ENCODE measurements at places on chromosomes 2 and 18.

DNA sequence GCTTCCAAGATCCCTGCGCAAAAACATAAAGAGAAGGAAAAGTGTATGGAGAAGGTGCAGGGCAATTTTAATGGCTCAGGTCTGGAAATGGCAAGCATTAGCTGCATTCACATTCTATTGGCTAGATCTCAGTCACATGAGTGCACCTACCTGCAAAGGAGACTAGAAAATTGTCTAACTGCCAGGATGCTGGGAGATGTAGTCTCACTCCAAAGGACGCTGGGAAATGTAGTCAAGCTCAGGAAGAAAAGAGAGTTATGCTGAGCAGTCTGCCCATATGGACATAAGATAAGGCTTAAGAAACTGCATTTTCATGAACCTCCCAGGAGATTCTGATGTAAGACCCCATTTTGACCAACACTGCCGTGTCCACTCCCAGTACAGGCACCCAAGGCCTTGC, 9.5 kb upstream of the KLHL29 start:
- DNase-seq, result no peak

DNA sequence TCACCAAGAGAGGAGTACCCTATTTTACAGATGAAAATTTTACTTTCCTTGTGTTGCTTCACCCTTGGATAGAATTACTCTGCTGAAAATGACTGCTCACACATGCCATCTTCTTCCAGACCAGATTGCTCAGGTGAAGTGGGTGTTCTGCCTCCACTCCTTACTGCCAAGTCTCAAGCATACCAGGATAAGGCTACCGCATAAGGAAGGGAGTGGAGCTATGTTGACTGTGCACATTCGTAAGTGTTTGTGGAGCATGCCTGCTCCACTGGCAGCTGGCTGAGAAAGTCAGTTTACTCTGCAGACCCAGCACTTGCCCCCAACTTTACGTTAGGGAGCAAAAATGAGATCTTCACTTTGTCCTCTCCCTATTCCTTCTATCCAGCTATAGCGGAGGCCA, 405.0 kb upstream of the DDX18 start:
- no peak for DNase-seq

DNA sequence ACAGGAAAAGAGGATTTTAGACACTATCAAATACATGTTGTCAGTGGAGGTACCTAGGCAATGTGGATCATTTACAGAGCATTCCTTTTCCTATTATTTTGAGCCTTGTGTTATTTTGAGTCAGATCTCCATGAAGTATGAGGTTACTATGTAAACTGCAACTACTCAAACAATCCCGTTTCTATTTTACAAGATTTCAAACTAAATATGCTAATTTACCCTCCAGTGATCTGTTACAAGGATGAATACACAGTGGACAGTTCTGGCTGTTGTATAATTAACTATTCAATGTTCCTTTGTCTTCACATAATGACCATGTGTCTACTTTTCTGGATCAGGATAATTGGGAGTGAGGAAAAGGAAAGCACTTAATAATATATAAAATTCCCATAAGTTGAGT, 4.6 kb downstream of the HOXD1 start:
- no peak for DNase-seq

DNA sequence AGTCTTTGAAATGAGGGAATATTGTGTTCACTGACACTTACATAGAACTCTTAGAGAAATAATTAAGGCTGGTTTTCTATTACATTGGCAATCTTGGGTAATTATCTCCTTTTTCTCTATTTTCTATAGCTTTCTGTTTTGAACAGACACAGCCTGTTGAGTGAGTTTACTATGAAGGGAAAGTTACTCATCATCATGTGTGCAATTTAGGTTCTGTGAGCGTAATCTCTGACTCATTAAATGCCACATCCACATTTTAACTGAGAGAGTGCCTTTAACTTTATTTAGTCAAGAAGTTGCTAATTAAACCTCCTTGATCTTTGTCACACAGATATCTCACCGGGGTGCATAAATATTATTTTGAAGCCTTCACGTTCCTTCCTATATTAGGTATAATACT, 174.0 kb upstream of the SLC8A1 start:
- DNase-seq, result no peak

GRCh38 chr18:10400534-10401307, 53.7 kb upstream of the APCDD1 start:
- DNase-seq, result no peak

- no peak for DNase-seq
Observed at GRCh38 chr18:56235071-56235470, 403.3 kb downstream of the TXNL1 start.

DNA sequence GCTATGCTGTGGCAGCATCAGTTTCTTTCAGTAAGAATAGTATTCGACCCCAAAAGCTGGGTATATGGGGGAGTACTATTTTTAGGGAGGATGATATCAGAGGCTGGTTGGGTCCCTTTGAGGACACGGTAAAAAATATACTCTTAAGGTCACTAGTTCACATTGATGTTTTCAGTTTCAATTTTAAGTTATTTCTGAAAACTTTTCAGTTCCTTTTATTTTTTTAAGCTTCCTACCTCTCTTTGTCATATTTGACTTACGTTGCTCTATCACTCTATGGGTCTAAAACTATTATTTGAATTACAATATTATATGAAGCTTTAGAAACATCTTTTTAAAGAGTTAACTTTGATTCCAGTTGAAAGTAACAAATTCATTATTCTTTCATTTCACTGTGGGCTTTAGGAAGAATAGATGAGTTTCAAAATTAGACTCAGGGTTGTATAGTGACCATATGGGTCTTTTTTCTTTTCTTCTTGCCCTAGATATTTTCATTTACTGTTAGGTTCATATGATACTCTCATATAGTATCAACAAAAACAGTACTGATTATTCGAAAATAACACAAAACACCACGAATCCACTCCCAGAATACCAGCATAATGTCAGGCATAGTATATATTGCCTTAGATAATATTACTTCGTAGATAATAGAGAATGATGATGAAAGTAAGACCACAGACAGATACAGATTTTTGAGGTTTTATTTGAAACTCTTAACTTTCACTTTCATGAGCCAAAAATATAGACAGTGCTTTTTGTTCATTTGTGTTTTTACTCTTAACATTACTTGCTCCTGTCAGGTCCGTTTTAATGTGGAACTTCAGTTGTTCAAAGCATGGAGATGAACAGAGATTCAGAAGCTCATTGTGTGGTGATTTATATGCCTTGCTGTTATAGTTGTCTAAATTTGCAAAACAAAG, 9.8 kb downstream of the RMDN2 start:
- DNase-seq, result no peak

- no peak for DNase-seq
Observed at GRCh38 chr2:146527166-146527565, 1317.7 kb upstream of the ACVR2A start.

GRCh38 chr2:99382143-99382542, 45.0 kb downstream of the EIF5B start:
- DNase-seq, result no peak

GRCh38 chr2:202204855-202205254, 33.5 kb downstream of the SUMO1 start:
- no peak for DNase-seq

- DNase-seq, result no peak
Observed at GRCh38 chr2:71705171-71705960, 252.0 kb downstream of the DYSF start.

GRCh38 chr2:28665041-28665704, 86.5 kb upstream of the PPP1CB start:
- no peak for DNase-seq
